ENCODE measurements at places on chromosomes 6 and 20.

GRCh38 chr6:31829633-31830283 lies 2.2 kb downstream of the HSPA1B start:
- DNase-seq, result peak; percentile 70

DNA sequence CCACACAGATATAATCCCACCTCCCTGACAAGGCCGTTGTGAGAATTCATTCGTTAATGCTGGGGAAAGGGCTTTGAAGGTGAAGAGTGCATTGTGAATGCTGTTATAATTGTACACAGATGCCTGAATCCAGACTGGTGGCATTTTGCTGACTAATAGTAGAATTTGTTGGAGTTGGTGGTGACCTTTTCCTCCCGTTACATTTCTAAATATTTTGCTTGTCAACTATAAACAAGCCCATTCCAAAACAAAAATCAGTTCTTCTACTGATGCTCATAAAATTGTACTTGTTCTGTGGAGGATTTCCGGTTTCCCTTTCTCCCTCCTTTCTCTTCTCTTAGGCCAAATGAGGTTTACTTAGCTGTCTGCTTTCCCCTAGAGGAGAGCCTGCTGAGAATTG lies 253.1 kb upstream of the SUPT3H start:
- no peak for DNase-seq

- no peak for DNase-seq
Measured at GRCh38 chr6:139540276-139540675, 165.8 kb upstream of the CITED2 start.

DNA sequence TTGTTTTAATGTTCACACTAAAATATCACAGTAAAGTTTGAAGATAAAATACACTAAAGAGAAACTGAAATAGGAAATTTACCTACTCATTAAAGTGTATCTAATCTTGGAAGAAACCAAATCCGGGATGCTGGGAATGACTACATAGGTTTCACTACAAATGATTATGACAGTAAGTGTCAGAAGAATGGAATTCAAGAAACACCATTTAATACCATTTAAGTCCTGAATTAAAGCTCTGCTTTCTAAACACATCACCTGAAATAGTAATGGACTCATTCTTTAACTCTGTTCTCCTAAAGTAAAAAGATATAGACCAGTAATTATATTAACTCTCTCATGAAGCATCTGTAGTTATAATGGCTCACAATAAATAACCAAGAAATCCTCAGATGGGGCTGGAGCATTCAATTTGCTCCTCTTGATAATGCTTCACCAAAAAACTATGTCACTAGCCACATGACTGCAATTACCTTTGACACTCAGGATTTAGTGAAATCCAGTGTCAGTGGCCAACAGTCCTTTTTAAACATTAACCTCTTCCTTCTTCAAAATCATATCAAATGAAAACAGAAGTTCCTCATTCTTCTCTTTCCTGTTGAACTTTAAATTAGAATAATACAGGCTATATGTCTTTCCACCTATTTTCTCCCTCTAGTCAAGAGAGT lies 41.4 kb downstream of the MAP7 start:
- DNase-seq, result no peak

DNA sequence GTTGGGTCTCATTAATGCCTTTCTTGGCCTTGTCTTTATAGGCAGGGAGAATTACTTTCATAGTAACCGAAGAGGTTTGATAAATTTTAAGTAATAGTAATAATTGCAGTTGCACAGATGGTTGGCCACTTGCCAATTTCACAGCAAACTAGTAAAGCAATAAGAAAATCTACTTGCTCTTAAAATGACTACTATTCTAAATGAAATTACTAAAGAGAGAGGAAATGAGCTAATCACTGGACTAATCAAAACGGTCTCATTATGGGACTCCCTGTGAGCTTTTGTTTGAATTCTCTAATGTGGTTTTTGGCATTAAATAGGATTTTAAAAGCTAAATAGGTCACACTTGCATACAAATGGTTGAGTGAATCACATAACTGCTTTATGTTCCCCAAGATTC lies 227.4 kb upstream of the PLN start:
- DNase-seq, result peak; percentile 94

DNA sequence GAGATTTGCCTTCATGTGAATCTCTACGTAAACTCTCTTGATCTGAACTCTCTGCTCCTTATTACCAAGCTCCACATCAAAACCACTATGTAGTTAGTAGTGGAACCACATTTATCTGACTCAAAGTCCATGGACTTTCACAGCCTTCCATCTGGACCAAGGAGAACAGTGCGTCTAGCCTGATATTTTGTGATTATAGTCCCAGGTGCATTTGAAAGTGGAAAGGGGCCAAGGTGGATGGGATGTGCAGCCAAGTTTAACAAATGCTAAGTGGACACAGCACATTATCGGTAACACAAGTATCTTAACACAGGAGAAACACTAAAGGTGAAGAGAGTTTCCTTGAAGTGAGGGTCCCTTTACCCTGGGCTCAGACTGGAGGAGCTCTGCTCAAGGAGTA lies 281.2 kb upstream of the SGK1 start:
- no peak for DNase-seq

All from NCI-H69 (cell line).